Mucosa of descending colon (tissue), 3 donors: ENCODE measurements at places on chromosomes 3 and 15.

DNA sequence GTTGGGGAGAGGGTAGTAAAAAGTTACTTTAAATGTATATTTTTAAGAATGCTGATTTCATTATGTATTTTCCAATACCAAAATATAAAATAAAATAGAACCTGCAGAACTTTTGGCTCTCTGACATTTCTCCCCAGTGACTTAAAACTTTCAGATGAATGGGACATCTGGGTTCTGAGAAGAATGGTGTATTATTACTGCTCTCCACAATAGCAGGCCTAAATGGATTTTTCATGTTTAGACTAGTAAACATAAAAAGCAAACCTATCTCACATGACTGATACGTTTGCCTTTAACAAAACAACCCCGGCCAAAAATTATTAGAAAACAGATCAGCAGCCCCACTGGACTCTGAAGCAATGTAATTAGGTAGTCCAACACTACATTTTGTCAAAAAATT, 73.8 kb downstream of the FHIT start:
- no peak for DNase-seq

- no peak for DNase-seq
Measured at GRCh38 chr3:168341192-168341815, 245.6 kb upstream of the GOLIM4 start.

GRCh38 chr15:78951841-78952238, 7.0 kb upstream of the CTSH start:
- DNase-seq, result no peak

GRCh38 chr15:72797338-72797689, 13.8 kb upstream of the ADPGK start:
- DNase-seq, result no peak

DNA sequence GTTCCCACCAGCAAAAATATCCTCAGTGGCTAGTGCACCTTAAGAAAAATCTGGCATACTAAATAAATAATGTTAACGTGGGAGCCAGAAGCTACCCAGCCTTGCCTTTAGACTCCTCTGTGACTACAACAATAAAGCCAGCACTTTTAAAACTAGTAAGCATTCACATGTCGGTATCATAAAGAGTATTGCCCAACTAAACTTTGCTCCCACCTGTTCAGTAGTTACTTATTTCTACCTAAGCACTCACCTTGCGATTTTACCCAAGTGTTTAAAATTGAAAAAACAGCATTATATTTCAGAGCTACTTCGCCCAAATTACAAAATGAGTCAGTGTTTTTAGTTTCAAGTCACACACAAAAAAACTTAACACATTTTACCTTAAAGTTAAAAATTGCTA, 12.8 kb downstream of the ALDH1L1 start:
- DNase-seq, result peak; percentile 20

GRCh38 chr15:58136731-58137130, 1.4 kb upstream of the AQP9 start:
- DNase-seq, result no peak

DNA sequence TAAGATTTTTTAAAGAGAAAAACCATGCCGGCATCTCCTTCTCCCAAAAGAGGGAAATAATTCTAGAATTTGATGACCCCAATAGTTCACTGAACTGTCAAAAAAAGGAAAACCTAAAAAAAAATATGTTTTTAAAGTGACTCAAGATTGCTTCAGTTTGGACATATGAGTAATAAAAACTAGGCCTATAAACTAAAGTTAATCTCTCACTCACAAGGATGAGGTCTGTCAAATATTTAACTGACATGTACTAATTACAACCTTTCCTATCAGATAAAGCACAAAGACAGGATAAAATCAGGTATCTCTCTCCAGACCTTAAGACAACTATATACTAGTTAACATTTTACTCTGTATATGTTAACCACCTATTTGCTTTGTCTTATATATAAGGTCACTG, 231.9 kb downstream of the NSUN3 start:
- DNase-seq, result no peak

DNA sequence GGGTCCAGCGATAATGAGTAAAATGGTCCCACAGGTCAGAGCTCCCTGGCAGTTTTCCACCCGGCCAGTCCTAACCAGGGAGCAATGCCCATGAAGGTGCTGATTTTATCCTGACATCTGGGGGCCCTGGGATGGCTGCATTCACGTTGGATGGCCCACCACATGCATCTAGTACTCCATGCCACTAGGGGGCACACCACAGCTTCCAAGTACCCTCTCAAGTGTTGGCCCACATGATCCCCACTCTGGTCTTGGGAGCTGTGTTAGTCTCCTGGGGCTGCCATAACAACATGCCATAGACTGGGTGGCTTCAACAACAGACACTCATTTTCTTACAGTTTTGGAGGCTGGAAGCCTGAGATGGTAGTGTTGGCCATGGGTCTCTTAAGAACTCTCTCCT, 225.5 kb downstream of the SLCO3A1 start:
- no peak for DNase-seq

- DNase-seq, result no peak
Measured at GRCh38 chr15:49987198-49987785, 131.7 kb downstream of the ATP8B4 start.

DNA sequence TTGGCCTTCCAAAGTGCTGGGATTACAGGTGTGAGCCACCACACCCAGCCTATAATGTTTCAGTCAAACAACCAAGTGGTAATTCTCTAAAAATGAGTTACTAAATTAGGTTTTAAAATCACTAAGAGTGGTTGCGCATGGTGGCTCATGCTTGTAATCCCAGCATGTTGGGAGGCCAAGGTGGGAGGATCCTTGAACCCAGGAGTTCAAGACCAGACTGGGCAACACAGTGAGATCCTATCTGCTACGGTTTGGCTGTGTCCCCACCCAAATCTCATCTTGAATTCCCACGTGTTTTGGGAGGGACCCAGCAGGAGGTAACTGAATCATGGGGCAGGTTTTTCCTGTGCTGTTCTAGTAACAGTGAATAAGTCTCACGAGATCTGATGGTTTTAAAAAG, 26.1 kb downstream of the SEC11A start:
- DNase-seq, result no peak

DNA sequence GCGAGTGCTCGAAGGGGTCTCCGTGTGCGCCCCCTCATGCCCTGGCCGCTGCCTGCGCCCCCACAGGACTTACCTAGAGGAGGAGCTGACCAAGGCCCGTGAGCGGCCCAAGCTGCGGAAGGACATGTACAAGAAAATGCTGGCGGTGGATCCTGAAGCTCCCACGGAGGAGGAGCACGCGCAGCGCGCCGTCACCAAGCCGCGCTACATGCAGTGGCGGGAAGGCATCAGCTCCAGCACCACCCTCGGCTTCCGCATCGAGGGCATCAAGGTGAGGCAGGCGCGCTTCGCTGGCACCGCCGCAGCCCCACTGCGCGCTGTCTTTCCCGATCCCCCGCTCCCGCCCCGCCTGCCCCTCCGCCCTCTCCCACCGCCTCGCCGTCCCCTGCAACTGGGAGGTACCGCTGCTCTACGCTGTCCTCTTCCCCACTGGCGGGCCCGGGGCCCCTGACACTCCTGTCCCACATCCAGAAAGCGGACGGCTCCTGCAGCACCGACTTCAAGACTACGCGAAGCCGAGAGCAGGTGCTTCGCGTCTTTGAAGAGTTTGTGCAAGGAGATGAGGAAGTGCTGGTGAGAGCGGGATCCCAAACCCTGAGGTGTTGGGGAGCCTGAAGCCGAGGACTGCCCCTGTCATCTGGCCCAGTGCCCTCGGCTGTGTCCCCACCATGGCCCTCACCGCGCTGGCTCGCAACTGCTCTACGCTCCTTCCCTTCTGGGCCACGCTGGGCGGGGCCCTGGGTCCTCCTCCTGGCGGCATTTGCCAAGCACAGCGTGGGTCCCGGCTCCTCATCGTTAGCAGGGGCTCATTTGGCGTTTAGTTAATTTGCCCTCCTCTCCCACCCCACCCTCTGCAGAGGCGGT, 8.5 kb downstream of the ITPKA start:
- DNase-seq, result no peak

DNA sequence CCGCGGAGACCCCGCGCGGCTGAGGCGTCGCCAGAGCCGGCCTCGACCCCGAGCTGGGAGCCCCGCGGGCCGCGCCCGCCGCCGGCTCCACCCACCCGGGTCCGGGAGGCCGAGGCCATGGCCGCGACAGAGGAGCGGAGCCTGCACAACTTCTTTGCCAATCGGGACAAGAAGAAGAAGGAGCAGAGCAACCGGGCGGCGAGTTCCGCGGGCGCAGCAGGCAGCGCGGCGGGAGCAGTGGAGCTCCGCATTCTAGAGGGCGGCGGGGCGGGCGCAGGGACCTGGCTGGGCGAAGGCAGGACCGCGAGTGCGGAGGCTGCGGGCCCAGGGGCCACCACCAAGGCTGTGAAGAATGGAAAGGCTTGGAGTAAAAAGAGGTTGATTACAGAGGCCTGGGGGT, 37.6 kb upstream of the EPHA6 start:
- DNase-seq, result no peak

GRCh38 chr15:46795685-46796084, 921.6 kb upstream of the SEMA6D start:
- no peak for DNase-seq

GRCh38 chr15:51760805-51761204, 9.4 kb downstream of the TMOD2 start:
- DNase-seq, result no peak

- DNase-seq, result no peak
Measured at GRCh38 chr15:98076021-98076816, 115.7 kb downstream of the ARRDC4 start.

GRCh38 chr3:16803019-16803418, 81.7 kb upstream of the PLCL2 start:
- DNase-seq, result no peak

GRCh38 chr15:27382361-27383025, 411.5 kb downstream of the GABRG3 start:
- DNase-seq, result no peak

GRCh38 chr3:179146911-179147513, 1.1 kb upstream of the PIK3CA start:
- no peak for DNase-seq

DNA sequence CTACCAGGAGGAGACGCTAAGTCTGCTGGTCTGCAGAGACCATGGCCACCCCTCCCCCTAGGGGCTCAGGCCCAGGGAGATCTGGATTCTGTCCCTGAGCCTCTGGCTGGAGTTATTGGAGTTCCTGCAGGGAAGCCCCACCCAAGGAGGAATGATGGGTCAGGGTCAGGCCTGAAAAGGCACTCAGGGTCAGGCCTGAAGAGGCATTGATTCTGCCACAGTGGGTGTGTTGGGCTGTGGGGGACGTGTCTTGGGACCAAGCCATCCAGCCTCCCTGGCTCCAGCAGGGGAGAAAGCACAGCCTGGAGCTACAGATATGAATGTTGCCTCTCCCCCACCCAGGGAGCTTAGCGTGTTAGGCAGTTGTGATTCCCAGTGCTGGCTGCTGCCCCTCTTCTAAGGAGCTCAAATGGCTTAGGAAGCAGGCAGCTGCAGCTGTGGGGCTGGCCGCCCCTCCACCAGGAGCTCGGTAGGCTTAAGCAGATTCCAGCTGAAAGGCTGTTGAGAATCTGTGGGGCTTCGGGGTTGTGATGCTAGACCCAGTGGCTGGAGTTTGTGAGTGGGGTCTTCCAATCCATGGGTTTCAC, 176.7 kb downstream of the CHL1 start:
- DNase-seq, result no peak

DNA sequence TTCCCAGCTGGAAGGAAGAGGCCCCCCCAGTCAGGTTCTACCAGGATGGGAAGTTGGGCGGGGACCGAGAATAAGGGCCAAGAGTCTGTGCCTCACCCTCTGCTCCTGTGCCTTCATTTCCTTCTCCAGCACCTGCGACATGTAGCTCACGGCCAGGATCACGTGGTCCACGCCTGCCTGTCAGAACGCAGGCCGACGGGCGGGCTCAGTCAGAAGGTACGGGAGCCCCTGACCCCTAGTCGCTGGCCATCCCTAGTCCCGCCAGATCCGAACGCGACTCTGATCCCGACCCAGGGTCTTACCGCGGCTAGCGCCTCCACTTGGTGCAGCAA, 489 bp downstream of the GMPPB start:
- DNase-seq, result peak; percentile 93

- no peak for DNase-seq
Measured at GRCh38 chr3:139309061-139309591, 34.7 kb upstream of the MRPS22 start.

DNA sequence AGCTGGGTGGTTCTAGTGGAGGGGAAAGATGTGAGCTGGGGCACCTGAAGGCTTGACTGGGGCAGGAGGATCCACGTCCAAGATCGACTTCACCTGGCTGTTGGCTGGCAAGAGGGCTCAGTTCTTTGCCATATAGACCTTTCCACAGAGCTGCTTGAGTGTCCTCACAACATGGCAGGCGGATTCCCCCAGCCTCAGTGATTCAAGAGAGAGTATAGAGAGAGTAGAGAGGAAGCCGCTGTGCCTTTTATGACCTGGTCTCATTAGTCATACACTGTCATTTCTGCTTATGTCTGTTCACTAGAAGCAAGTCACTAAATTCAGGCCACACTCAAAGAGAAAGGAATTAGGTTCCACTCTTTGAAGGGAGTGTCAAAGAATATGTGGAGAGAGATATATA, 101.6 kb downstream of the APBA2 start:
- no peak for DNase-seq

DNA sequence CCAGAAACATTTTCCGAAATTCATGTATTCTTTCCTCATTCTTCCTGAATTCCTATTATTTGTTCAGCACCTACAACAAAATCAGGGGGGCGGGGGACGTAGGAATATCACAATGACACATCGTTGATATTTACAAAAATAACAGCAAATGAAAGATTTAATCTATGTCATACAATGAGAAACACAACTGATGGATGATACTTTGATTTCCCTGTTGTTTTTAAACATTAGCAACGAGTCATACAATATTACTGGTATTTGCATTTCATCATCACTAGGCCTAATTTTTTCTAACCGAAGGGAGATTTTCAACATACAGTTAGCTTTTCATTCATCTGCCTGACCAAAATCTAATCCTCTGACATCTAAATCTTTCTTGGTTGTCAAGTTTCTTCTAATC, 45.3 kb upstream of the INO80 start:
- no peak for DNase-seq

GRCh38 chr15:70504299-70504951, 258.9 kb downstream of the UACA start:
- peak; percentile 84 for DNase-seq

- no peak for DNase-seq
Measured at GRCh38 chr3:64539451-64540196, 148.2 kb downstream of the ADAMTS9 start.

DNA sequence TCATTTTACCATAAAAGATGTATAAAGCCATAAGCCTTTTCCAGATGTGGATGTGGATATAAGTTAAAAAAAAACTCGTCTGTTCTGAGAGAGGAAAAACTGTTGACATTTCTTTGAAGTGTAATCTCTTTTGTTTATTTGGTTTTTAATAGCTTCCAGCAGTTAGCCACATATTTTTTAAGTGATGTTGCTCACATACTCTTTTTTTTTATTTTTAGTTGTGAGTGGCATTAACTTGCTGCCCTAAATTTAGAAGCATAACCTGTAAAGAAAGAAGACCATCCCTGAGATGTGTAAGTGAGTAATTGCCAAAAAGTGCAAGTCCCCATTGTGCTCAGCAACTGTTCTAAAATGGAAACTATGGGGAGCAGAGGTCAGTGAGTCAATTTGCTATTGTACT, 415.9 kb upstream of the MDFIC2 start:
- DNase-seq, result no peak

- peak; percentile 89 for DNase-seq
Measured at GRCh38 chr3:100634493-100635272, 25.3 kb downstream of the ADGRG7 start.
